ENCODE measurements at places on chromosomes 1 and 21.
A peak's percentile ranks its signal among the peaks of the same experiment; 100 is the strongest.

- no peak for DNase-seq
Measured at GRCh38 chr1:41365320-41365633, 4.0 kb downstream of the FOXO6 start.

DNA sequence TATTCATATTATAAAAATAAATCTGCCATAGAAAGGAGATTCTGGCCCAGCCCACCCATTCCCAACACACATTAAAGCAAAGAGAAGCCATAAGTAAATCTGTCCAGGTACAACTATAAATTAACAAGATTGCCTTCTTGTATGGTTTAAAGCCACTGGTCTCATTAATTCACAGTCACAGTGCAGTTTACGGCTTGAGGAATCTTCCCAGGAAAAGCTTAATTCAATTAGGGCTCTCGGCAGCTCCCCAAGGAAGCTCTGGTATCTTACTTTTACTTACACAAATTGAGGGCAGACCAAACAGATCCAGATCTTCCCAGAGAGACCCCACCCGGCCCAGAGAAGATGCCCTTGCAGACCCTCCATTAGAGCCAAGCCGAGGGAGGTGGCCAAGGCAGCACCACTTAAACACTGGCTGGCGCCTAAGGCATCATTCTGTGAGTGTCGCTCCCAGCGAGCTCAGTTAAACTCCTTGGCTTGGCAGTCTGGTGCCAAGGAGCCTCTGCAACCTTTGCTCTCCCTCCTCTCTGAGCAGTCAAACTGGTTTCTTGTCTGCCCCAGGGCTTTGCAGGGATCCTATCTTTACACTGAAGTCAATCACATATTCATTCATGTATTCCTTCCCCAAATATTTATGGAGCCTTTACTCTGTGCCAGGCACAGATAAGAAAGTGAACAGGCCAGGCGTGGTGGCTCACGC, 10.7 kb downstream of the SLC9A1 start:
- DNase-seq, result no peak

- no peak for DNase-seq
Measured at GRCh38 chr1:230768903-230769570, 21.8 kb downstream of the CAPN9 start.

- DNase-seq, result no peak
Measured at GRCh38 chr21:17780539-17780938, 38.6 kb downstream of the C21orf91 start.

DNA sequence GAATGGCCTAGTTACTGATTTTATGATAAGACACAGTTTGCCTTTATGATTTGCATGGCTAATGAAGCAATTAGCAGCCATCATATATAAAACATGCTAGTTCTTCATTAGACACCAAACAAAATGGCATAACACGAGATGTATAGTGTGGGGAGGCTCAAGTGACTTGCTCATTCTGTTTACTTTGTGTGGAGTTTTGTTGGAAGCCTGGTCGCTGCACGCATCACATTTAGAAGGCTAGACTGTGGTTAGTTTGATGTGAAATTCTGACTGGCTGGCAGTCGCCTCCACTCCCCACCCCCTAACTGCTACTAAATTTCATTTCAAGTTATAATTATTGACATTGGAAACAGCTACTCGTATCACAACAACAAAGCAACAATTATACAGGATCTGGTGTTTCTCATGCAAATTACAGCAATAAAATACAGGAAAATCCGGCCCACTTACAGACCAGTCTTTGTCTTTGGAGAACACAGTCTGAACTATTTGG, 356.1 kb downstream of the LMO4 start:
- peak; percentile 48 for DNase-seq
